Spleen (tissue), 13 donors: ENCODE measurements at places on chromosomes 7 and 10.

GRCh38 chr10:33117816-33118215 is 159.8 kb upstream of the ITGB1 start:
- H3K4me1 ChIP-seq, result no peaks in the 10 kb centered on the region
- no peaks in the 10 kb centered on the region for H3K36me3 ChIP-seq

DNA sequence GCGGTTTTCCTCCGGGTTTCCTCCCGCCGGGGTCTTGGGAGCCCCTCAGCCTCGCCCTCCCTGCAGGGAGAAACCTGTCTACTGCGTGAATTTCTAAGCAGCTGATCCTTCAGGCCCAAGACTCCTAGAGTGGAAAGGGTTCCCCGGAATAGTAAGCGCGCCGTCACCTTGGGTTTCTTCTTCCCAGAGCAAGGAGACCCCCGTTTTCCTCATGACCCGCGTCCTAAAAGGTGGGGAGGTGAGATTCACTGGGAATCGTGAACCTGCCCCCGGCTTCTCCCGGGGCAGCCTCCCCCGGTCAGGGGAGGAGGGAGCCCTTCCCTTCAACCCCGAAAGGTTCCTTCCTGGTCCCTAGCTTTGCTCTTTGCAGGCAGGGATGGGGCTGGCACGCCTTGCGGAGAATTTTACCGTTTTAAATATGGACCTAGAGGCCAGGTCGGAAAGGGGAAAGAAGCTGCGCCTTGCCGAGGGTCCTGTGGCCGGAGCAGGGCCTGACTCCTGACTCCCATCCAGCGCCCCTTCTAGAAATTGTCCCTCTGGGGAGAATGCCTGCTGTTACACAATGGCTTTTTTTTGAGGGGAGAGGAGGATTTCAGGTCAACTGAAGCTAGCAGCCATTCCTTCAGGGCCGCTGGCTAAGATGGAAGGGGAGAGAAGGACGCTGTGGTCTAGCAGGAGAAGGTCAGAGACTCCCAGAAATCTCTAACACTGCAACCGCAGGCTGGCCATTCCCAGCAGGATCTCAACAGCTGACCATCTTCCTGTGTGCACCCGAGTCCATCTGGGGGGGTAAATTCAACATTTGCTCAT is 11.6 kb upstream of the MNX1 start:
- no peaks in the 10 kb centered on the region for H3K36me3 ChIP-seq
- peak; percentile 34 for DNase-seq
- peaks cover 90% of the 10 kb centered on the region for H3K27me3 ChIP-seq
- H3K27ac ChIP-seq, result no peak overlapping the region

GRCh38 chr7:17530741-17531421 is 232.4 kb downstream of the AHR start:
- H3K27me3 ChIP-seq, result no peaks in the 10 kb centered on the region
- H3K4me1 ChIP-seq, result peaks cover 2% of the 10 kb centered on the region
- no peak for DNase-seq
- H3K4me3 ChIP-seq, result no peak overlapping the region
- H3K27ac ChIP-seq, result no peak overlapping the region

DNA sequence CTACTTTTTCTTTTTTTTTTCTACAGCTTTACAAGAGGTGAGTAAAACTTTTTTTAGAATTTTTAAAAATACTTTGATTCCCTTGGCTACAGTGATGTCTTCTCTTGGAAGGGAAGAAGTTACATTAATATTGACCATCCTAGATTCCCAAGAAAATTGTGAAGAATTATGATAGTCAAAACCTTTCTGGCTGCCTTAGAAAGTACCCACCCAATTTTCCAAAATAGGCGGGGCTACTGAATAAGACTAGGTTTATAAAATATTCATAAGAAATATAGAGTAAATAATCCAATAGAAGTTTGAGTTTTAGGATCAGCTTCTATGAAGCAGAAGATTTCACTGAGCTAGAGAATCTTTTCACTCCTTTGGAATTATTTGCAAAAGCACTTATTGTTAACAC is 3.0 kb downstream of the COL1A2 start:
- no peaks in the 10 kb centered on the region for H3K36me3 ChIP-seq
- H3K4me1 ChIP-seq, result peaks cover 29% of the 10 kb centered on the region
- H3K4me3 ChIP-seq, result no peak overlapping the region
- peaks cover 15% of the 10 kb centered on the region for H3K27me3 ChIP-seq
- H3K27ac ChIP-seq, result no peak overlapping the region
